RWPE1 (cell line): ENCODE measurements at places on chromosomes 2 and 18.

- no peak for DNase-seq
Observed at GRCh38 chr2:218648787-218649100, 10.7 kb downstream of the ZNF142 start.

DNA sequence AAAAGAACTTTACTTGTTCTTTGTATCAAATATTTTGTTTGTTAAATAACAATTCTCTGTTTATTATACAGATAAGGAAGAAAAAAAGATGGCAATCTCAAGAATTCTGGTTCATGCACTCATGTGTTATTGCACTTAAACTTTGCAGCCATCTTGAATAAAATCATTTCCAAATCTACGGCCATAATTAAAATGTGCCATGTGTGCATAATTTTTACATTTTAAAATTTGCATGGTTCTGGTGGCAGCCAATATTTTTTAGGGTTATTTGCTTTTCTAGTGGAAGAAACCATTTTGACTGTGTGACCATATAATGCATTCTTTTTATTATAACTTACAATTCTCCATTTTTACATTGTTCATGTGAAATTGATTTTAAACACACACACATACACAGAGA is 1518.1 kb upstream of the ZEB2 start:
- DNase-seq: no peak

- no peak for DNase-seq
Observed at GRCh38 chr2:218431878-218432277, 13.0 kb downstream of the VIL1 start.

- no peak for DNase-seq
Observed at GRCh38 chr2:8549273-8549922, 132.5 kb upstream of the ID2 start.

DNA sequence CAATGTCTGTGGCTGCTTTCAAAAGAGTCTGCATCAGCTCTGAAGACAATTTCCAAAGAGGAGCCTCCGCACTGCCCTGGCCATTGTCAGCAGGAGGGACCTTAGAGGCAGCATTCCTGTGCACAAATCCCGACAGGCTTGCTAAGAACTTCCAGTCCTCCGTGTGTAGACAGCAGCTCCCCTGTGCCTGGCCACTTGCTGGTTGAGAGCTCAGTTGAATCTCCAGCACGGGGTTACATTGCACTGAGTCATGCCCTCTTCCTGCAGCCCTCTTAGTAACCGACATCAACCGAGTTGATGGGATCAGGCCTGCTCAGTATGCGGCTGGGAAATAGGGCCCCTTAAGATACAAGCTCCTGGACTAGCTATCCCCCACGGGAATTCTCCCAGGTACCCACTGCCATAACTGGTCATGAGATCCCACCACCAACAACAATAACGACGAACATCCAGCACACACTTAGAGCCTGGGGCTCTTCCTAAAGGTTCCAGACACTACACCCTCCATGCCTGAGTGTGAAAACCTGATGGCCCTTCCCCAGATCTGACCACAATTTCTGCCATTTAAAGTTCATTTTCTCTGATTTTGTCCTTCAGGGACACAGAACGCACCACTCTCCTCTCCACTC is 12.0 kb downstream of the ATP6V1B1 start:
- DNase-seq: no peak

- no peak for DNase-seq
Observed at GRCh38 chr2:19900931-19901441, 797 bp downstream of the TTC32 start.

DNA sequence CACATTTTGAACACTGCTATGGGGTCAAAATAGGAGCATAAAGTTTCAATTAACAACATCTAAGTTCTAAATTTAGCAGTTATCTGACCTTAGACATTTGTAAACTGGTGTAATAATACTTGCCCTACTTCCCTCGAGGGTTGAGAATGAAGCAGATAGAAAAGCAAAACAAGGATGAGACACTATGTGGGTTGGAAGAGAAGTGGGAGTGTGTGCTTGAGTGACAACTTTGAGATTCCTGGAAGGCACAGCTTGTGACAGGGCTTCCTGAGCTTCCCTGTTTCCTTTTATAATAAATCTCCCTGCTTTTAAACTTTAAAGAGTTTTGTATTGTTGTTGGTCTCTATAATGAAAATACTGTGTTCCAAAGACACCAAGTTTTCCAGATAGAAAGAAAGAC is 128.6 kb upstream of the CHST9 start:
- no peak for DNase-seq

DNA sequence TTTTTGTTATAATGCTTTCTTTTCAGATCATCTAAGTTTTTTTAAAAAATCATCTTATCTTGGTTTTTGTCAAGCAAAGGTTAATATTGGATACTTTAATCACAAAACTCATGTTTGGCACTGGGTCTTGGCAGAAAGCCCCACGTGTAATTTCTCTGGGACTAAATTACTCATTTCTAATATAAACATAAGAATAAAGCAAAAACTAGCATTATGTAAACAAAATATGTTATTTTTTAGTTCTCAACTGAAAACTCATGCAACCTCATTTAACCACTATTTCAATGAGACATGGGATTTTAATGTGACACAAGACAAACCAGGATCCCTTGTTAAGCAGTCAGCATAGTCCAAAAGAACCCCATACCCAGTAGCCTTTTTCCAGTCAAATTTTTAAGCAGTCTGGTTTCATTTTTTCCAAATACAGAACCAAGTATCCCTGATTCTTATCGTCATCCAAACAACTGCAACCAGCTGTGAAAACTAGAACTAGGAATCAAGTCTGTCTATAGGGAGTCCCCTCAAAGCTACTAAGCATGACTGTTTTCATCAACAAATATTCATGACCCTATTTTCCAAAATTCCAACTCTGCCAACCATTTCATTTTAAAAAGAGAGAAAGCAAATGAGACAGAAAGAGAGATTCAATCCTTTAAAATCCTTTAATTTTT is 27.1 kb downstream of the PID1 start:
- DNase-seq: no peak

GRCh38 chr2:7648221-7648795 is 731.1 kb downstream of the RNF144A start:
- DNase-seq: no peak

DNA sequence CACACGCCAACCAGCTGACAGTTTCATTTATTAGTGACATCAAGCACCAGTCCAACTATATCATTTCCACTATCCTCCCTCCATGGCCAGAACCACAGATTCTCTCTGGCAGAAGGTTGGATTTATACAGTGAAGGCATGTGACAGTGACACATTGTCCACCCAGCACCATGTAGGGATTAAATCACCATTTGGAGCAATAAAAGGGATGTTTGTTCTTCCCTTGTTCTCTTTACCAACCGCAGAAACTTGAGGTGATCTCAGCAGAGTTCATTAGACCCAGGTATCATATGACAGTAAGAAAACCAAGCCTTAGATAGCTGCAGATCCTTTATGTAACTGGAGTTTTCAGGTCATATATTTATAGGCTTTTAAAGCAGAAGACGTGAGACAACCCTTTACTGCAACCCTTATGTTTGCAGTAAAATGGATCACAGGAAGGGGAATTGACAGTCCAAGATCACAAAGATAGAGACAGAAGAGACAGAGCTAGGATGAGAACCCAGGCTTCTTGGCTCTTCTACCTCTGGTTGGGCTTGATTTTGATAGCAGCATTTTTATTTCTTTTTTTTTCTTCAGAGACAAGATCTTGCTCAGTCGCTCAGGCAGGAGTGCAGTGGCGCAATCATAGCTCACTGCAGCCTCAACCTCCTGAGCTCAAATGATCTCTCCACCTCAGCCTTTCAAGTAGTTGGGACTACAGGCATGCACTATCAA is 80.1 kb downstream of the XDH start:
- DNase-seq: no peak

- no peak for DNase-seq
Observed at GRCh38 chr18:78719821-78720220, 259.8 kb upstream of the SALL3 start.

- no peak for DNase-seq
Observed at GRCh38 chr18:56451188-56451587, 187.2 kb downstream of the TXNL1 start.

DNA sequence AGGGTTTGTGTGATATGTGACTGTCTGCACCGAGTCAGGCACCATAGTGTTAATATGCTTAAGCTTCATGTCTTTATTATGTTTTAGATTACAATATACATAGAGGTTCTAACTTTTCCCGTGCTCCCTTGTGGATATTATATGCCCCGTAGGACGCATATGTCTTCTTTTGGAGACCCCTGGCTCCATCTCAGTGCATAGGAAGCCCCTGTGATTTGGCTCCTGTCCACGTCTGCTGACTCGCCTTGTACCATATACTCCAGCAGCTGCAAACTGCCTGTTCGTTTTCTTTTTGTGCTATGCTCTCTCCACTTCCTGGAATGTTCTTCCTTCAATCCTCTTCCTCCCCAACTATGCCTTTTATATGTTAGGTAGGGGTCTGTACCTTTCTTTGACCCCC is 110.9 kb downstream of the PTRHD1 start:
- DNase-seq: no peak

DNA sequence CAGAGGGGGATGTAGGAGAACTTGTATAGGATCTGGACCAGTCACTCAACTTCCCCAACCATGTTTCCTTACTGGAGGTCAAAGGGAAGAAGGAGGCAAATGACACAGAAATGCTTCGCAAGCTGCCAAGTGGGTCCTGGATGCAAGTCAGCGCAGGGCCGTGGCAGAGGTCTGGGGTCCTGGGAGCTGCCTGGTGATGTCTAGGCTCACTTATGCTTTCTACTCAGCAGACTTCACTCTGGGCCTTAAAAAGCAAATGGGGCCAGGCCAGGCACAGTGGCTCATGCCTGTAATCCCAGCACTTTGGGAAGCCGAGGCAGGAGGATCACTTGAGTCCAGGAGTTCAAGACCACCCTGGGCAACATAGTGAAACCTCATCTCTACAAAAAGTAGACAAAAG is 19.9 kb downstream of the HS1BP3 start:
- DNase-seq: no peak

- no peak for DNase-seq
Observed at GRCh38 chr18:23266717-23267446, 131.6 kb downstream of the CABLES1 start.

GRCh38 chr18:3869848-3870247 is 419.9 kb downstream of the TGIF1 start:
- peak; percentile 39 for DNase-seq

GRCh38 chr2:233108611-233109490 is 48.7 kb downstream of the INPP5D start:
- no peak for DNase-seq

DNA sequence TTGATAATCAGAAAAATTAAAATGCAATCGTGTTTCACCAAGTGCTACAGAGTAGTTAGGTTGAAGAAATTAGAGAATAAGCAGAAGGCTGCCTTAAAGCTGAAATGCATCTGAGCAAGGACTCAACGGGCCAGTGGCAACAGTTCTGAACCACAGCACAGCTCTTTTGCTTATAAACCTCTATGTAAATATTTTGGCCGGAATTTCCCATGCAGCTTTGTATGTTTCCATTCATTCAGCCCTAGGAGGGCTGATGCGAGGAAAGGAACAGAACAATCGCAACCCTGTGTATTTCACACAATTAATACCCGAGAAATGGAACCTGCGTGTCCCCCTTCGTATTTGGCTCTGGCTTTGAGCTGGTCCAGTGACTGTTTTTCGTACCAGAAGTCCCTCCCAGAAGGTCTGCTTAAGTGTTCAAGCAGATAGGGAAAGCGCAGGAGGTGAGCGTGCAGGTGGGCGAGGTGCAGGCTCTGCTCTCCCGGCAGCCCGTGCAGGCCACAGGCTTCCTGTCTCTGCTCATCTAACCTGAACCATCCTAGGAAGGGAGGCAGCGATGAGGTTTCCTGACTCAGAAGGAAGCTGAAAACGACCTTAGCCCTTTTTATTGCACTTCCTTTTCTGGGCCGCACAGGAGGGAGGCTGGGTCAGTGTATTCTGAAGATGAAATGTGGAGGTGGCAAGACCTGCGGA is 67.3 kb downstream of the ASB1 start:
- DNase-seq: no peak

DNA sequence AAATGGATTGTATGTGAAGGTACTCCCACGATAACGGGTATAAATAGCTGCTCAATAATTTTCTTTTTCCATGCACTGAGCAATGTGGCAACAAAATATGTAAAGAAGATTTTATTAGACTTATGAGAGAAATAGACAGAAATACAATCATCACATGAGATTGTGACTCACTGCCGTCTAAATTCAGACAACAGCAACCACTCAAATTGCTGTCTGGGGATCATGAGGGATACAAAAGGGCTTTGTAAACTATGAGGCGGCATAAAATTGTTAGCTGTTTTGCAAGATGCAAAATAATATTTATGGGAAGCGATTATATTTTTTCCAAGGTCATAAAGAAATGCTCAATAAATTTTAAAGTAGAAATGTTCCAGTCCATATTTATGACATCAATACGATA is 259.1 kb upstream of the AGAP1 start:
- no peak for DNase-seq

DNA sequence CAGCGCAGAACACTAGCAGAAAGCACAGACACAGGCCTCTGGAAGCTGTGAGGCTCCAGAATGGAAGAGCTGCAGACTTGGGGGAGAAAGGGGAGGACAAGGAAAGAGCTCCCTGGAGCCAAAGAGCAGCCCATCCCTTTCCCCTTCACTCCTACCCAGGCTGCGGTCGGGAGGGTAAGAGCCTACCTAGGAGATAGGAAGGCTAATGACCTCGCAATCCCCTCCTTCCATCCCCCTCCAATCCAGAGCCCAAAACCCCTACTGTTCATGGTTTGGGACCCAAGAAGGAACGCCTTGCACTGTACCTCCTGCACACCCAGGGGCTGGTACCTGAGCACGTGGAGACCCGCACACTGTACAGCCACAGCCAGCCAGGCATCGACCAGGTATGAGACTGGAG is 39.8 kb downstream of the LMAN2L start:
- no peak for DNase-seq

GRCh38 chr2:21415234-21415633 is 291.5 kb downstream of the TDRD15 start:
- DNase-seq: no peak

- DNase-seq: no peak
Observed at GRCh38 chr2:67984600-67984999, 78.2 kb downstream of the C1D start.

- no peak for DNase-seq
Observed at GRCh38 chr2:140529706-140530105, 1601.1 kb downstream of the LRP1B start.

GRCh38 chr2:226366920-226367319 is 432.7 kb downstream of the IRS1 start:
- DNase-seq: no peak

DNA sequence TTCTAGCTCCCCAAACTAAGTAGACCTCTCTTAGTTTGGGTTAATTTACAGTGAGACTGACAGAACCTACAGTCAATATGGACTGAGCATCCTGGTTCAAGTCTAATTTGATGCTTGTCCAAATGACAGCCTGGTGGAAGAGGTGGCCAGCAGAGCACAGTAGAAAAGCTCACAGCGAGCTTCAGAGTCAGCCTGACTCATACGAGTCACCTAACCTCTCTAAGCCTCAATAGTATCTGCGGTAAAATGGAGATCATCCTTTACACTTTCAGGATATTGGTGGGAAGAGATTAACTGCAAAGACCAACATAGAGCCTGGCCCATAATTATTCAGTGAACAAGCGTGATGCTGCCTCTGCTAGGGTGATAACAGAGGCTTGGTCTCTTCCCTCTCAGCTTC is 54.5 kb downstream of the DOCK10 start:
- DNase-seq: no peak
